ENCODE measurements at places on chromosomes 3 and 15.
A peak's percentile ranks its signal among the peaks of the same experiment; 100 is the strongest.

GRCh38 chr3:127787571-127788365 lies 34.5 kb downstream of the MGLL start:
- no peak for DNase-seq

DNA sequence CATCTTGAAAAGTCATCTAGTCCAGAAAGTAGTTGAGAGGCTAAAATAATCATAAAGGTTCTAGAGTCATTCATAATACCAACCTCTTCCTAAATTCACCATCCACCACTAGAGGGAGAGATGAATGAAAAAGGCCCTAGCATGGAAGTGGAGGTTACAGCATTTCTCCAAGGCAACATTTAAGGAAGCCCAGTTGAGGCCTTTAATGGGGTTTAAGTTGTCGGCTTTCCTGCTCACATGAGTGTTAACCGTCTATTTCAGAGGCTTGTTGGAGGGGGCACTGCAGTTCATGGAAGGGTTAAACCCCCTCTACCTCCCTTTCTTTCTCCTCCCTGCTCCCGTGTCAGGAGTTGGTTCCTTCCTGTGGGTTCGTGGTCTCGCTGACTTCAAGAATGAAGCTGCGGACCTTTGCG lies 3.8 kb upstream of the SLCO3A1 start:
- DNase-seq: no peak

DNA sequence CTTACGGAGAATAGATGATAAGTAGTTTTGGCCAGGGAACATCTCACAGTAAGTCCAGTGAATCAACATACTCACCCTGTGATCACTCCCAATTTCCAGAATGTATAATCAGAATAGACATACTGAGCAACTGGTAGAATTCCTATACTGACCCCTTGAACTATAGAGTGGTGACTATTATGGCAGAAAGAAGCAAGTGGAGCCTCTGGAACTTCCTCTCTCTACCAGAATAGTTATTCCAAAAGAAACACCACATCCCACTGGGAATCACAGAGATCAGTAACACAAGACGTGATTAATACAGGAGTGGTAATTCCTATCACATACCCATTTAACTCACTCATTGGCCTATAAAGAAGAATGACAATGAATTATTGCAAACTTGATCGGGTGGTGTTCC lies 50.1 kb upstream of the TRIM42 start:
- no peak for DNase-seq

- no peak for DNase-seq
Measured at GRCh38 chr15:61038387-61038786, 190.7 kb downstream of the RORA start.

- no peak for DNase-seq
Measured at GRCh38 chr15:59924812-59925522, 79.1 kb upstream of the FOXB1 start.

- no peak for DNase-seq
Measured at GRCh38 chr3:136377508-136377907, 127.4 kb downstream of the PCCB start.

- no peak for DNase-seq
Measured at GRCh38 chr3:191136347-191136746, 62.7 kb upstream of the OSTN start.

DNA sequence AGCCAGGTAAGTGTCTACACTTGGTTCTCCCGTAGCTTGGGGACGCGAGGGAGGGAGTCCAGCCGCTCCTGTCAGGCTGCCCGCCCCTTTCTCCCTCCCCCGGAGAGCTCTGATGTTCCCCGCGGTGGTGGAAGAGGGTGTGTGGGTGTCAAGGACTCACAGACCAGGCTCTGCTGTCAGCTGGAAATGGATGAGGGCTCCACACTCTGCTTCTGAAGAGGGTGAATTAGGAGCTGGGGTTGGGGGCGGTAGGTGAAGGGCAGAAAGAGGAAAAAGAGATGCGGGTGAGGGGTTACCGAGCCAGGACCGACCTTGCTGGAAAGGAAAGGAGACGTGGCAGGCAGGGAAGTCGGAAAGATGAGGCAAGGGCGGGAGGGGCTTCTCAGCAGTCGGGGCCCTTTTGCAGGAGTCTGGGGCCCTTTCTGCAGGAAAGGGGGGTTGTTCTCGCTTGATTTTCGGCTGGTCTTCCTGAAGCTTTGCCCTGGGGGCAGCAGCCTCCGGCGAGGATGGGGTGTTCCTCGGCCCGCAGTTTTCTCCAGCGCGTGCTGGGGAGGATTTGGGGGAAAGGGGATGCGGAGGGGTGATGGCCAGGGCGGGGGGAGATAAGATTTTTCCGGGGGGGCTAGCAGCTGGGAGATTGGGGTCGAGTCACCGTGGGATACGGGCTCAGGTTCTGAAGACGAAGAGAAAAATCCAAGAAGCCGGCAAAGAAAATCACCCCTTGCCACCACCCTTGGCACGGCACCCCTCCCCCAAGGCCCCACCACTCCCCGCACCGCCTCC lies 602 bp upstream of the BAHD1 start:
- no peak for DNase-seq

GRCh38 chr3:23804441-23805209 lies 1.1 kb upstream of the UBE2E1 start:
- no peak for DNase-seq

GRCh38 chr15:68875377-68876116 lies 54.8 kb upstream of the SPESP1 start:
- DNase-seq: peak; percentile 71

GRCh38 chr15:42385206-42385979 lies 26.1 kb downstream of the CAPN3 start:
- DNase-seq: peak; percentile 14

DNA sequence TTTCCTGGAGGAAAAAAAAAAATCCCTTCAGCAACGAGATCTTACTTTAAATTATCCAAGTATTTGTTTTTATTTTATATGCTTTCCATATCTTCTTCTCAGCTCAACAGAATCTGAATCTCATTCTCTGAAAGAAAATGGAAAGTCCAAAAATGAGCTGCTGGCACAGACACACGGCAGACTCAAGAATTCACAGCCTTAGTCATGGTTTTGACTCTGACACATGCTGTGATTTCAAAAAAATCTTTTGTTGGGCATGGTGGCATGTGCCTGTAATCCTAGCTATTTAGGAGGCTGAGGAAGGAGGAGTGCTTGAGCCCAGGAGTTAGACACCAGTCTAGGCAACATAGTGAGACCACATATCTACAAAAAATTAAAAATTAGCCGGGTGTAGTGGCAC lies 565.0 kb downstream of the MAGI1 start:
- DNase-seq: no peak

DNA sequence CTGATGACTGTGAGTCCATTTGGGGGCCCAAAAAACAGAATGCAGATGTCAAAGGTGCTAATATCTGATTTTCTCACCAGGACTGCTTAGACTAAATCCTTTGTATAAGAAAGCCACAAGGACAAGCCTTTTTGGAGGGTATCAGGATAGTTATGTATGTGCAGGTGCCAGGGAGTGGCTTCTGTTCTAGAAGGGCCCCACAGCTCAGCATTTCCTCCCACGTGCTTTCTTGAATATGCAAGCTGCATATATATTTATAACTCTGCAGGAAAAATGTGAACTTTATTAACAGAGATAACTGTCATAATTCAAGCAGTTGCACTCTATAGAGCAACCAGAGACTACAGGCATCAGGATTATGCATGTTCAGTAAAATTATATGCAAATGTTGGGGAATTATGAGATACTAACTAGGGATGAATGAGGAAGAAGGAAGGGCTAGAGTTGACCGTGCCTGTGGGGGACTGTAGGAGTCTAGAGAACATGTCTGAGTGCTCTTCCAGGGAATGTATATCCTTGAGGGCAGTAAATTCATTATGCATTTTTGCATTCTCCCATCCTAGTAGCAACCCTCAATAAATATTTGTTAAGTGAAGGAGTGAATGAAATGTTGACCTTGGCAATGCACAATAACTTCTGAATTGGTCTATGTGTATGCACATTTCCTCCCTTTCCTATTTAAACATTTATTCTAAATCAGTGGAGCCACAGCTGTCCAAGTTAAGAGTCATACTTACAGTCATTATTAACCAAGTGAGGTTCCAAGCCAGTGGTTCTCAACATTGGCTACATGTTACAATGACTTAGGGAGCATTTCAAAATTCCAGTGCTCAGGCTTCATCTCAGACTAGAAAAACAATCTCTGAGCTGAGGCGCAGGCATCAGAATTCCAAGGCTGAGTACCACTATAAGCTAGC lies 94.8 kb upstream of the ANKRD28 start:
- no peak for DNase-seq

DNA sequence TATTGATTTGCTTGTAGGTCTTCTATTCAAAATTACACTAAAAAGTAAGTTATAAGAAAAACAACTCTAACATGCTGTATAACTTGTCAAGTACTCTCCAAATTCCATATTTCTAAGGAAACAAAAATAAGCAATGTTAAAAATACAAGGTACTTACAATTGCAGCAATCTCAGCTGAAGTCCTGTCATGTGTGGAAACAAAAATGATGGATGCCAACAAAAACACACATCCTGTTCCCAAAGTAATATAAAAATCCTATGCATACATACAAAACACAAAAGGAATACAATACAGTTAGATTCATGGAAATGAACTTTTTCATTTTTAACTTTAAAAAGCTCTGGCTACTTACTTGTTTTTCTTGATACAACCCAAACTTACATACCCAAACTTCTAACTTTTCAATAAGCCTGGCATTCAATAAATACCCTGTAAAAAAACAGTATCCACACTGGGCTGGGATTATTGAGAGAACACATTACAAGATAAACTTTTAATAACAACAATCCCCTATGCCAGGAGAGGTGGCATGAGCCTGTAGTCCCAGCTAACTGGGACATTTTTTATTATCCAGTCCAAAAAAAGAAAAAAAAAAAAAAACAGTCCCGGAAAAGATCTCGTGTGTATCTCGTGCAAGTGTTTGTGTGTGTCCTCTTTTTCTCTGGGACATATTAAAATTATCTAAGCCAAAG lies 14.7 kb downstream of the CMTM6 start:
- no peak for DNase-seq

DNA sequence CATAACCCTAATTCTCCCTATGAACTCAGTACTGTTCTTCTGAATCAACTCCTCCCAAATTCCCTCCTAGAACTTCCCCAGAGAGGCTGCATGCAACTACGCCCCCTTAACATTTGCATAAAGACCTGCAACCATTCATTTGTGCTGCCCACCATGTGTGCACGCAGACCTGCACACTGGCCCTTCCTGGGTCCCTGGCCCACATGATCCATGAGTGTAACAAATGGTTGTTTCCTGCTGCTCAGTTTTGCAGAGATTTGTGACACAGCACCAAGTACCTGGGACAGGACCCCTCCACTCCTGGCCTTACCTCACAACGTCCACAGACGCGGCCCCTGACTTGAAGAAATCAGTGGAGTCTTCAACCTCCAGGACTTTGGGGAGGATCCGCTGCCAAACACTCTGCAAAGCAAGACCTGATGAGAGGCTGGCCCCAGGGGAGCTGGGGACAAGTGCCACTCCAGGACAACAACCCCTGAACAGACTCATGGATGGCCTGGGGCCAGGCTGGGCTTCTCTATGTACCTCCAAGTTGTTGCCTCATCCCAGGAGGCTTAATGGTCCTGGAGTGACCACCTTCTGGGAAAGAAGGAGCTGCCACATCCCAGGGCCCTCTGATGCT lies 33.8 kb downstream of the ALDH1L1 start:
- DNase-seq: no peak

DNA sequence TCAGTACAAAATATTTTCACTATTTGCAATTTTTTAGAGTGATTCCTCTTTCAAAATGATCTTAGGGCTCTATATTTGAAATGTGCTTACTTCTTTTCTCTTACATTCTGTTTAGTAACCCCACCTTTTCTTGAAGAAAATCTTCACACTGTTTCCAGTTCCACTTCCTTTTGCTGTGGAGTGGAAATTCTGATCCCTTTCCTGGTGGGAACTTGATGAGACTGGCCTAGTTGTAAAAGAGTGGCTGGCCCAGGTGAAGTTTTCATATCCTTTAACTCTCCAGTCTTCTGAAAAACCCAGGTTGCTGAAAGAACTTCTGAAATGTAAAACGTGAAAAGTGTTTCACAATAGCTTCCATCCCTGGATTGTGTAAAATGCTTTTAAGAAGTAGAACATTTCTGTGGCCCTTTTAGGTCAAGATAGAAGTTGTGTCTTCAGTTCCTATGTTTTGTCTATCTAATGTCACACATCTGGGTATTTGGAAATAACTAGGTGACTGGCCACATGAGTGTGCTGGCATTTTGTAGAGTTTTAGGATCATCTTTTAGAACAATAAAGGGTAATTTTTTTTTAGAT lies 84.8 kb upstream of the LRIG1 start:
- no peak for DNase-seq

DNA sequence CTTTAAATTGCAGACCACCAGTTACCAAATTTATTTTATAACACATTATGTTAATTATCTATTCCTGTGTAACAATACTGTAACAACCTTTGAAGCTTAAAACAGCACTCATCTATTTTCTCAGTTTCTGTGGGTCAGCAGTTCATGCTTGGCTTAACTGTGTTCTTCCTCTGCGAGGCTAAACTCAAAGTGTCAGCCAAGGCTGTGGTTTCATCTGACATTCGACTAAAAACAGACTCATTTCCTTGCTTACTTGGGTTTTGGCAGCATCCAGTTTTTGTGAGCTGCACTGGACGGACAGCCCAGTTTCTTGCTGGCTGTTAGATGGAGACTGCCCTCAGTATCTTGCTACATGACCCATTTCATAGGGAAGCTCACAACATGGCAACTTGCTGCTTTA lies 247.3 kb upstream of the KCNH8 start:
- no peak for DNase-seq

DNA sequence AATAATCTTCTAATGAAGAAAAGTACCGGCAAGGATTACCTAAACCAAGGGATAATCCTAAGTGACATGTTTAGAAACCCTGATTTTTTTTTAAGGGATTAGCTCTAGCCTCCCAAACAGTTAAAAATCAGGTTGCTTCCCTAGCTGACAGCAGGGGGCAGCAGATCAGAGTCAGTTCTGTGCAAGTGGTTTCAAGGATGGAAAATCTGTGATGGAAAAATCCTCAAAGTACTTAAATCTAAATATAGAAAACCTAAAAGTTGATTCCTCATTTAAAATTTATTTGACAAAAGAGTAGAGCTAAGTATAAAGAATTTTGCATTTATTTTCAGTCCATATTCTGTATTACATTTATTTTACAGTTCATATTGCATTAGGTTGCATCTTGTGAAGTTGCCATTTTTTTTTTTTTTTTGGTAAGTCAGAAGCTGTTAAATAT lies 107.6 kb downstream of the PEX5L start:
- peak; percentile 39 for DNase-seq

DNA sequence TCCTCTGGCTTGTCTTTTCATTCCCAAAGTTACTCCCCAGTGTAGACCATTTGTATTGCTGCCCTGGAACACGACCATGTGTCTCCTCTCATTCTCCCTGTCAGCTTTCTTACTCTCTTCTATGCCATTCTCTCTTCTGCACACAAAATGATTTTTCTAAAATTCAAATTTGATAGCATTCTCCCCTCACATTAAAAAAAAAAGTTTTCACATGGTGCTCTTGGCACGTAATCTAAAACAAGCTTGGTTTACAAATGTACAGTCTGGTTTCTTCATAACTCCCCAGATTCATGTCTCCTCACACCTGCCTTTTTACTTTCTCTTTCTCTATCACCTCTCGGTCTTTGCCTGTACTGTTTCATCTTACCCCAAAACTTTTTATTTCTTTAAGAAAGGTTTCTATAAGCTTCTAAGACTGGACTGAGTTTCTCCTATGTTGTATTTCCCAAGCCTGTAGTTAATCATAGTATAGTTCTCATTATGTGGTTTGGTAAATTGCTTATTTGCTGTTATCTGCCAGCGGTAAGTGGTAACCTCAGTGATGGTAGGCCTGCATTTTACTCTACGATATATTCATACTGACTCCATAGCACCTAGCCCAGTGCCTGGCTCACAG lies 31.2 kb downstream of the BCHE start:
- DNase-seq: no peak

Data from fibroblast of skin of left quadriceps (primary cell).